ENCODE measurements at places on chromosomes 2 and 18. TPM values are rescaled to one million over a fixed set of nuclear protein-coding genes. Genes with fewer than 3 reads are reported as not detected.

Gene LINC00305
- not detected for total RNA-seq

Gene MORN2
- total RNA-seq = 30.6 TPM

GRCh38 chr18:74508366-74508765 lies 12.2 kb downstream of the CNDP2 start:
- no peak for DNase-seq

GRCh38 chr2:73292906-73293533 lies 328 bp downstream of the EGR4 start:
- DNase-seq = no peak

GRCh38 chr2:66661253-66662173 lies 226.6 kb downstream of the MEIS1 start:
- no peak for DNase-seq
